ENCODE measurements at places on chromosomes 7 and 10.
A peak's percentile ranks its signal among the peaks of the same experiment; 100 is the strongest.

- DNase-seq, result no peak
These were observed 35.8 kb downstream of the TAX1BP1 start for GRCh38 chr7:27775782-27776181.

- no peak for DNase-seq
These were observed at the start of gene SNCG for GRCh38 chr10:86958116-86958900. Gene SNCG (plus strand): TSS chr10:86958599. CDS start chr10:86958698, 99 bp downstream.

DNA sequence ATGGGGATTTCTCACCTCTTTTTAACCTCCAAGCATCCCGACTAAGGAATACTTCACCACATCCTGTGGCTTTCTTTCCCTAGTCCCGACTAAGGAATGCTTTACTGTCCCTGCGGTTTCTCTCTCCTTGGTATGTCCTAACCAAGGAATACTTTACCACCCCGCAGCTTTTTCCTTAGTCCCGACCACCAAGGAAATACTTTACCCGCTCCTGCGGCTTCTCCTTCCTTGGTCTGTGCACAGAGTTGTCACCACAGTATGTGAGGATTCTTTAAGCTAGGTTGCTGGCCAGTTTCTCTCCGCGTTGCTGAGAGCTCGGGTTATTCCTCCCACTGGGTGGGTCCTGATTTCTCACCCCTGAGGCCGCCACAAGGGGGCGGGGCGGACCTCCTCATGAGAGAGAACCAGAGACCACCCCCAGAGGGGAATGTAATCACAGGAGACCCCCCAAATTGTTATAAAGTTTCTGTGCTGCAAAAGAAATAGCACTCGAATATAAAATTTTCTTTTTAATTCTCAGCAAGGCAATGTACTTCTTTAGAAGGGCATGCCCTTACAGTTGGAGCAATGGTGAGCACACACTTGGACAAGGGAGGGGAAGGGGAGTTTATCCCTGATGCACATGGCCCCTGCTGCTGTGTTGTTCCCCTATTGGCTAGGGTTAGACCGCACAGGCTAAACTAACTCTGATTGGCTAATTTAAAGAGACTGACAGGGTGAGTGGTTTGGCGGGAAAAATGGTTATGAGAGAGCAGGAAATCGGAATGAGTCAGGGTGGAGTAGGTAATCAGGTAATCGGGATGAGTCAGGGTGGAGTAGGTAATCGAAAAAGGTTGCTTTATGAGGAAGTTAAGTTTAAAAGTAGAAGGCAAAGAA is 12.8 kb downstream of the SUGCT start:
- DNase-seq, result no peak

- no peak for DNase-seq
These were observed 395.6 kb downstream of the TNS3 start for GRCh38 chr7:47186316-47186715.

DNA sequence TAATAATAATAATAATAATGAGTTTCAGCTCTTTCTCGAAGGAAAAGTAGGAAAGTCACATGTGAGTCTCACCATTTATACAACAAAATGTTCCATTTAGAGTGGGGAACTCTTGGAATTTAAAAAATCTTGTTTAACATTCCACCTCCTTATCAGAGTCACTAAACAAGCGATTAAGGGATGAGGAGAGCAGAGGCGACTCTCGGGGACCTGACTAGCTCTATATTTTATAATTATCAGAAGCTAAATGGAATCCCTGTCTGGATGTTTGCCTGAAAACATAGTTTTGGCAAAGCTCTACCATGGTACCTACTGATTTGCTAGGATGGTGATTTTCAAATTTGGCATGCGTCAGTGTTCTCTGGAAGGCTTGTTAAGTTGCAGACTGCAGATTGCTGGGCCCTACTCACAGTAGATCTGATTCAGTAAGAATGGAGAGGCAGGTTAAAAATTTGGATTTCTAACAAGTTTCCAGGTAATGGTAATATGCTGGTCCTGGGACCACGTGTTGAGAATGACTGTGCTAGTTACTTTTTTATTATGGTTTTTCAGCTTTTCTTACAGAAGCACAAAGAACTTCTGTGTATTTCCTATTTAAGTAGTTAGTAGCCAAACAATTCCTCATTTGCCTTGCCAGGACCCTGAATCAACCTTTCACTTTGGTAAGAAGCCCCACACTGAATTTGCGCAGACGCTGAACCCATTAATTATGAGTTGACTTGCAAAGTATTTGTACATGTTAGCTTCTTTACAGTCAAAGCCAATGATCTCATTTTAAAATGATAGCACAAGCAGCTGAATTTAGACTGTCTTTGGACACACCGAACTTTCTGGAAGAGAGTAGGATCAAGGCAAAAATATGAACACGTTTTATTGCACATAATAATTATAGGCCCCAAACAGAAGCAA is 39.5 kb downstream of the CPED1 start:
- peak; percentile 11 for DNase-seq

- no peak for DNase-seq
These were observed 282.4 kb downstream of the HPSE2 start for GRCh38 chr10:98953251-98953650.
